ENCODE measurements at places on chromosomes 11 and 22.

GRCh38 chr11:77851503-77851902 is 30.6 kb downstream of the AAMDC start:
- no peak for DNase-seq

DNA sequence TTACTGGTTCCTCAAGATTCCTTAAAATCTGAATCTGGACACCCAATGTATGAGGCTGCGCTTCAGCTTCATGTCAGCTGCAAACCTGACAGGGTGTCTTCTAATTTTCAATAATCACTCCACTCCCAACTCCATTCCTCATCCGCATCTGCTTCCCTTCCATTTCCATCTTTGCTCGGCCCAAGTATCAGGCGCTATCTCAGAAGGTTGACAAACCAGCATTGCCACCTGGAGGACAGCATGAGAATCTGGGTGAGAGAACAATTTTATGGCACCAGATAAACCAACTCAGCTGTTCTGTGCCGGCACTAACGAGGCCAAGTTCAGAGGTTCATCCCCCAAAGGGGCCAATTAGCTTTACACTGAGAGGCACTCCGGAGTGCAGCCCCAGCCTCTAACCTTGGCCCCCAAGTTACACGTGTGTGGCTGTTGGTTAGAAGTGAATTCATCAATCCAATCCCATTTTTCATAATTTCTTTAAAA is 79.1 kb upstream of the LMO2 start:
- DNase-seq: no peak

- no peak for DNase-seq
Observed at GRCh38 chr11:73971175-73971719, 11.4 kb downstream of the UCP2 start.

DNA sequence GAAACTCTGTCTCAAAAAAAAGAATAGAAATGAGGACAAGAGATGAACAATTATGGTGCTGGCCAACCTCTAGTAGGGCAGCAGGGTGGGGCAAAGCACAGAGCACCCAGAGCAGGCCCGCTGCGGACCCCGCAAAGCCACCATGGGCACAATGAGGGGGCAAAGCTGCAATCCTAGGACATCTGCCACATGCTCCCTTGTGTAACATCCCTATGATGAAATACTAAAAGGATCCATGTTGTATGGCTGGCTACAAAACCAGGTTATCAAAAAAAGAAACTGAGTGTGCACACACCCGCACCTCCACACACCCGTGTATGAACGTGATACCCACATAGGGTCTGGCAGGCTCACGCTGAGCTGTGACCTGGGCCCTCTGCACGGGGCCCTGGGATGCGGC is 7.4 kb downstream of the ATP5MGL start:
- no peak for DNase-seq

- DNase-seq: no peak
Observed at GRCh38 chr11:61278001-61278470, 17.1 kb downstream of the VWCE start.

DNA sequence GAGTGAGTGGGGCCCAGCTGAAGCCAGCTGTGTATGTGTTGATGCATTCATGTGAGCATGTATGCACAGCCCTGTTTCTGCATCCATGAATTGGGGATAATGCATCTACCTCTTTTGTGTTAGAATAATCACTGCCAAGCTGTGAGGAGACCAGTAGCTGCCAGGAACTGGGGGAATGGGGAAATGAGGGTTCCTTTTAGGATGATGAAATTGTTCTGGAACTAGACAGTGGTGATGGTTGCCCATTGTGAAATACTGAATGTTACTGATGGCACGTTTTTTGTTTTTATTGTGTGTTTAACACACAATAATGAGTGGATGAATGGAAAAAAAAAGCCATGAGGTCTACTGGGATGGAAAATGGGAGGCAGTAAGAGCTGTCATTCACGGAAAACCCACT is 45.3 kb upstream of the WNT11 start:
- no peak for DNase-seq

- DNase-seq: no peak
Observed at GRCh38 chr22:46909237-46910030, 147.0 kb downstream of the TBC1D22A start.

GRCh38 chr11:27263046-27263445 is 100.0 kb downstream of the CCDC34 start:
- DNase-seq: no peak

GRCh38 chr11:69637941-69638871 is 2.8 kb upstream of the CCND1 start:
- DNase-seq: no peak

GRCh38 chr11:76268498-76268897 is 62.2 kb upstream of the WNT11 start:
- DNase-seq: no peak

DNA sequence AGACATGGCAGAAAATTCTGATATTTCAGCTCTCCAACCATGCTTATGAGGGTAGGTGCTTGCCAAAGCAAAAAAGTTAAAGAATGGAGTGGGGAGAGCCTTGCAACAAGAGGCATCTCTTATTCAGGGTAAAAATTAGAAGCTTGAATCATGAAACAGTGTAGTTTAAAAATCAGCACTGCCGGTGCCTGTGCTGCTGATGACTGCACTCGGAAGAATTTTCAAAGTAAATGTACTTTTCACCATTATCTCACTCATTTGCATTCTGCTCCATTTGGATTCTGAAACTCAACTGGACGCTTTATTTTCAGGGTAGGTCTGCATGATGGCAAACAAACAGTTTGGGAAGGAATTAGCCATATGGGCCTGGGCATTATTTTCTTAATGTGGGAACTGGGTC is 126.3 kb downstream of the KIRREL3 start:
- no peak for DNase-seq

DNA sequence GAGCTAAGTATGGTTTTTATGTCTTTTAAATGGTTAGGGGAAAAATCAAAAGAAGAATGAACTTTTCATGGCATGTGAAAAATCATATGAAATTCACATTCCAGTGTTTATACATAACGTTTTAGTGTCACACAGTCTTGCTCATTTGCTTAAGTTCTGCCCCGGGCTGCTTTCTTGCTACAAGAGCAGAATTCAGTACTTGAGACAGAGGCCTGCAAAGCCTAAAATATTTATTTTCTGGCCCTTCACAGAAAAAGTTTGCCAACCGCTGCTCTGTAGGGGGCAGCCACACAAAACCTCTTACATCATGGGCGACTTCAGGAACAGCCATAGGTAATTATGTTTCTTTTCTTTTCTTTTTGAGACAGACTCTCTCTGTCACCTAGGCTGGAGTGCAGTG is 1.0 kb upstream of the ATG2A start:
- no peak for DNase-seq

GRCh38 chr22:31155422-31155821 is 4.6 kb upstream of the RNF185 start:
- no peak for DNase-seq

DNA sequence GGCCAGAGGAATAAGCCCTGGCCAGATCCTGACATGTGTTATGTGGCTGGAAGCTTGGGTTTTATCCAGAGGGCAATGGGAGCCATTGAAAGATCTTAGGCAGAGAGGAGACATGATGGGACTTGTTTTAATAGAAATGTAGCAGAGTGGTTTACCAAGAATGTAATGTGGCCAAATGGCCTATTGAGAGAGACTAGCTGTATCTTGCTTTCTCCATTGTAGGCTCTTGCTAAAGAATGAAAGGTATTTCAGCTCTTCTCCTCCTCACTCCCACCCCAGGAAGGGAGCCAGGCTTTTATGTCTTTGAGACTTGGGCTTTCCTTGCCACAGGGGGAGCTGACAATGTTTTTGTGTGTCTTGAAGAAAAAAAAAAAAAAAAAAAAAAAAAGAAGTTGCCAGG is 82.3 kb downstream of the TRIM29 start:
- DNase-seq: no peak

- no peak for DNase-seq
Observed at GRCh38 chr11:88555829-88556202, 218.3 kb upstream of the CTSC start.

- DNase-seq: no peak
Observed at GRCh38 chr11:121657146-121657545, 204.4 kb upstream of the SORL1-AS1 start.

DNA sequence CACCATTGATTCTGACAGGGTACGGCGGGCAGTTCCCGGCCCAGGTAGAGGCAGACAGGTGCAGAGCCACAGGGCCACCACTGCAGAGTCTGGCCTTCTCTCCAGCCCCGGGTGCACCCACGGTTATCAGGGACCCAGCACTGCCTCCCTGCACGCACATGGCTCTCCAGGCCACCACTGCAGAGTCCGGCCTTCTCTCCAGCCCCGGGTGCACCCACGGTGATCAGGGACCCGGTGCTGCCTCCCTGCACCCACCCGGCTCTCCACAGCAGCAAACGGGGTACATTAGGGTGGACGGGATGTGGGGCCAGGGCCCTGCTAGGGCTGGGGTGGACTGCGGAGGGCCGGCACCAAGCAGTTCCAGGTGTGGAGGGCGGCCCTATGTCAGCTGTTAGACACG is 272.9 kb downstream of the BRD1 start:
- DNase-seq: no peak

DNA sequence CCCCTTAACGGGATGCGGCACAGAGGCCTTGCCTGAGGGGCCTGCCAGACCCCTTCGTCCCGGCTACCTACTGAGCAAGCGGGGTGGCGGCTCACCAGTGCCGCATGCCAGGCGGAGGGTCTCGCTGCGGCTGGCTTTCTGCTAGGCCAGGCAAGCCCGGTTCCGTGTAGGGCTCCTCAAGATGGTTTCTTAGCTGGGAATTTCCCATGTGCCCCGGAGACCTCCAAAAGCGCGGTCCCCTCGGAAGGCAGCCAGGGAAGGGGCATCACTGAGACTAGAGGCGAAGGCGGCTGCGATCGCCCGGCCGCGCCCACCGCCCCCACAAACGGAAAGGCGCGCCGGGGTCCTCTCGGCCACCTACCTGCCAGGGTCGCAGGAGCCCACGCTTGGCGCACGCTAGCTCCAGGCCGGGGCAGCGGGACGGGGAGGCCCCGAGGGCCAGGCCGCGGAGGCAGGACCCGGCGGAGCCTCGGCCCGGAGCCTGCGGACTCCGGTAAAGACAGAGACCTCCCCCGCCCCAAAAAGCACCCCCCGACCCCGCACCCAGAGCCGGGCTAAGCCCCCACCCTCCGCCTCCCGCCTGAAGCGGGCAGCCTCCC is 23.8 kb downstream of the MICAL3 start:
- DNase-seq: no peak

DNA sequence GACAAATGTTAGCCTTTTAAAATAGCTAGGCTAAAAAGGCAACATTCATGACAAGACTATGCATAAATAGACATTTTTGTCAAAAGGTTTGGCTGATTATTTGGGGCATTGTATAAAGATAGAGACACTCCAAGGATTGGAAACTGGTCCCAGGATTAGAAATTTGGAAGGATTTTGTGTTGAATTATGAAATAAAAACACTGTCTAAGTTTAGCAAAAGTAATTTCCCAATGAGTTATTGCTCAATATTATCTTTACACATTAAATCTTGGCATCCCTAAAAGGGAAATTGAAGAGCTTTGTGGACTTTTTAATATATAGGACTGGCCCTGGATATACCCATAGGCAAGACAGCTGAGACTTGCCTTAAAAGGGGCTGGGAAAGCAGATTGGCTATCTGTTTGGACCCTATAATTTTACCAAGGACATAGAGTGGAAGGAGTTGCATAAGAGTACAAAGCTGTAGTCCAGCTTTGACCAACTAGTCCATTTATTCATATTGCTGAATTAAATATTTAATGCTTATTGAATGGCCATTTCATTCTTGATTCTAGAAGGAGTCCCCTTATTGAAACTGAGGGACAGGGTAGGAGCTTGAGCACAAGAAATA is 382.7 kb downstream of the METTL15 start:
- DNase-seq: no peak

Data from cortex of kidney (tissue), 1 donor.